Cardiac atrium fibroblast (primary cell): ENCODE measurements at places on chromosomes 7 and 10. TPM values are rescaled to one million over a fixed set of nuclear protein-coding genes. Genes with fewer than 3 reads are reported as not detected.

Gene CFAP70
- 0.16 and 0.18 TPM in 2 replicates for total RNA-seq

Gene ASAH2
- total RNA-seq: under 0.01 and 7.3 TPM in 2 replicates

Gene FAM221A
- 0.18 and 0.97 TPM in 2 replicates for total RNA-seq

Gene SERPINE1
- total RNA-seq: 2,658 and 2,684 TPM in 2 replicates

Gene PIP4K2A
- total RNA-seq: 20.3 and 42.8 TPM in 2 replicates

Gene FHIP2A
- 21.7 and 27.5 TPM in 2 replicates for total RNA-seq

Gene EZH2
- 2.8 and 4.3 TPM in 2 replicates for total RNA-seq

Gene AZGP1
- total RNA-seq: not detected in 2 replicates

Gene SH2B2
- 0.54 and 7.3 TPM in 2 replicates for total RNA-seq

Gene FASTK
- 69.1 and 85.9 TPM in 2 replicates for total RNA-seq

Gene NFE2L3
- total RNA-seq: 1.1 and 2.4 TPM in 2 replicates

Gene GPR158
- 4.9 and 10.3 TPM in 2 replicates for total RNA-seq

Gene GPR146
- 6.5 and 10.2 TPM in 2 replicates for total RNA-seq

Gene CCDC126
- 6.0 and 7.5 TPM in 2 replicates for total RNA-seq

Gene YAE1
- total RNA-seq: 12.3 and 19.0 TPM in 2 replicates
